GM13977 (cell line): ENCODE measurements at places on chromosomes 16 and 17.

GRCh38 chr17:60493847-60494321 is 32.2 kb downstream of the APPBP2 start:
- no peak for DNase-seq

DNA sequence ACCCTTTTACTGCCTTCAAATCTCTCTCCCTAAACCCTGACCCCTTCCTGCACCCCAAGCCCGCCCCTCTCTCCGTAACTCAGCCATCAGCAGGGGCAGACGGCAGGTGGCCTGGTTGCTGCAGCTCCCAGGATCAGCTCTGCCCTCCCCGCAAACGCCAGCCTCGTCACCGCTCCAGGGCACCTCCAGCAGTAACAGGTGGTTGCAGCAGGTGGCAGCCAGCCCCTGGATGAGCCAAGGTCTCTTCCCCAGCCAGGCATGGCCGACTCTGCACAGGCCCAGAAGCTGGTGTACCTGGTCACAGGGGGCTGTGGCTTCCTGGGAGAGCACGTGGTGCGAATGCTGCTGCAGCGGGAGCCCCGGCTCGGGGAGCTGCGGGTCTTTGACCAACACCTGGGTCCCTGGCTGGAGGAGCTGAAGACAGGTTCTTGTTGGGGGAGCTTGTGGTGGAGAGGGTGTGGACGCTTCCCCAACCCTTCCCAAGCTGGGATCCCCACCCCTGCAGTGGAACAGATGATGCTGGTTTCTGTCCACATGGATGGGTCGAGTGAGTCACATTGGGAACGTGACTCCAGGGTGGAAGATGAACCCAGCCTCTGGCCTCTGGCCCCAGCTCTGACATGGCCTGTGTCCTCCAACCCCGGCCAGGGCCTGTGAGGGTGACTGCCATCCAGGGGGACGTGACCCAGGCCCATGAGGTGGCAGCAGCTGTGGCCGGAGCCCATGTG is 558 bp downstream of the HSD3B7 start:
- no peak for DNase-seq

DNA sequence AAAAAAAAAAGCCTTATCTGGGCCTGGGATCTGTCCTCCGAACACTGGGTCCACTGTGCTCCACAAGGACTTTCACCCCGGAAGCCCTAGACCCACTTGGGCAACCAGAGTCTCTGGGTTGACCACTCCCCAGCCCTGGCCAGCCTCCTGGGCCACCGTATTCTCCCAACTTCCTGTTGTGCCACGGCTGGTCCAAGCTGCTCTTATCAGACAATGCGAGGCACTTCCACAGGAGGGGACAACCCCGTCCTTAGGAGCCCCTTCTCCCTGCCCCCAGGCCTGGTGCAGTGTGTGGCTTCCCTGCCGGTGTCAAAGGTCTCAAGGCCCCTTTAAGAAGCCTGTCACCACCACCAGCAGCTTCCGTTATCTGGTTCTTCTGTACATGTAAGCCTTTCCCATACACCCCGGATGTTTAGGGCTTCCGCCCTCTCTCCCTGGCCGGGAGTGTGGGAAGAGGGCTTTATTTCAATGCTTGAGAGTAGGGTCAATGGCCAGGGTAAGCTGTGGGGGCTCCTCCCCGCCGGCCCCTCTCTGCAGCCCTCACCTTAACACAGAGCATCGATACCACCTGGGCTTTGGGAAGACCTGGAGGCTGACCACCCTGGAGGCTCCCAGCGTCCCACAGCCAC is 313.0 kb downstream of the SEC14L1 start:
- peak; percentile 72 for DNase-seq

DNA sequence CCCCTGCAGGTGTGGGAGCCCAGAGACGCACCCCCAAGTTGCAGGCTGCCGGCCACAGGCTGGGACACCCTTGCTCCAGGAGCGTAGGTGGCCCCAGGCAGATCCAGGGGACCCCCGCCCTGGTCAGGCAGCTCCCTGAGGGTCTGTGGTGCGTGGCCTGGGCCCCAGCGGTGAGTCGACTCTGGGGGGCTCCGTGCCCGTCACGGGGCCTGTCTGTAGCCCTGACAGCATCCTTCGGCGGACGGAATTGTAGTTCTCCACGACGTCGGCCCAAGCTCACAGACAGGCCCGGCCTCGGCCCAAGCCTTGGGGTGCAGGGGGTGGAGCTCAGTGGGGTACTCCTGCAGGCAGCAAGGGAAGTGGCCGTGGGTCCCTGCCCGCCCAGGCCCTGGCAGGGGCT is 82.9 kb downstream of the LMF1 start:
- DNase-seq, result no peak

DNA sequence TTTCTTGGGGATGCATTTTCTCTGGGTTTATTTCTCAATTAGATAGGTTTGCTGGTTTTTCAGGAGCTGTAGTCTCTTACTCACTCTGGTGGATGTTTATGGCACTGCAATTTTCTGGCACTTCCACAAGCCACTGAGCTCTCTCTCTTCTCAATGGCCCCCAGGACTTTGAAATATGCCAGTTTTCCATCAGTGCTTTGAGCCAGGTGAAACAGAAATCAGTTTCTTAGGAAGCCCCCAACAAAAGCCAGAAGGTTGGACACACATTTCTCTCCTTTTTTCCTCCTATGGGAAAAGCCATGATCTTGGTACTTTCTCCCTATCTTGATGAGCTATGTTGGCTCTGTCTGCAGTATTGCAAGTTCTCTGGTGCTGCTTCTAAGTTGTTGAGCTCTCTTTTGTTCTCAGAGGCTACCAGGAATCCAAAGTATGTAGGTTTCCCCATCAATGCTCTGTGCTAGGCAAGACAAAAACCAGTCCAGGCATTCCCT is 90.7 kb upstream of the SMIM36 start:
- DNase-seq, result peak; percentile 37

DNA sequence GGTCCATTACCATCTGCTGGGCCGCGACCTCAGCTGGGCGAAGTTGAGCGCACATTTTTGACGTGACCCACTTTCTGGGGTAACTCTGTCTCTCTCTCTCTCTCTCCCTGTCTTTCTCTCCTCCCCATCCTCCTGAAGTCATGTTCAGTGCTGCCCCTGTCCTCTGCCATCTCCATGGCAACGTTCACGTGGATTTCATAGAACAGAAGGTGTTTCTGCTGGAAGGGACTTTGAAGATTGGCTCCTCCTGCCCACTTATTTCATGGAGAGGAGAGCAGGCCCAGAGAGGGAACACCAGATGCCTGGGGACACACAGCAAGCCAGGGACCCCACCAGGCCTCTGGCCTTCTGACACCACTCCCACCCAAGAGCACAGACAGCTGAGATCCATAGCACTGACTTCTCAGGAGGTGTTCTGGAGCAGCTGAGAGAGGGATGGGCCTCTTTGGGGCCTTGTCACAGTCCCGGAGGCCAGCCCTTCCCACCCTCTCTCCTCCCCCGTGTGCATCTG is 4.2 kb upstream of the CCNF start:
- no peak for DNase-seq

- no peak for DNase-seq
These were observed 502.9 kb downstream of the NPIPA7 start for GRCh38 chr16:16881814-16882213.

DNA sequence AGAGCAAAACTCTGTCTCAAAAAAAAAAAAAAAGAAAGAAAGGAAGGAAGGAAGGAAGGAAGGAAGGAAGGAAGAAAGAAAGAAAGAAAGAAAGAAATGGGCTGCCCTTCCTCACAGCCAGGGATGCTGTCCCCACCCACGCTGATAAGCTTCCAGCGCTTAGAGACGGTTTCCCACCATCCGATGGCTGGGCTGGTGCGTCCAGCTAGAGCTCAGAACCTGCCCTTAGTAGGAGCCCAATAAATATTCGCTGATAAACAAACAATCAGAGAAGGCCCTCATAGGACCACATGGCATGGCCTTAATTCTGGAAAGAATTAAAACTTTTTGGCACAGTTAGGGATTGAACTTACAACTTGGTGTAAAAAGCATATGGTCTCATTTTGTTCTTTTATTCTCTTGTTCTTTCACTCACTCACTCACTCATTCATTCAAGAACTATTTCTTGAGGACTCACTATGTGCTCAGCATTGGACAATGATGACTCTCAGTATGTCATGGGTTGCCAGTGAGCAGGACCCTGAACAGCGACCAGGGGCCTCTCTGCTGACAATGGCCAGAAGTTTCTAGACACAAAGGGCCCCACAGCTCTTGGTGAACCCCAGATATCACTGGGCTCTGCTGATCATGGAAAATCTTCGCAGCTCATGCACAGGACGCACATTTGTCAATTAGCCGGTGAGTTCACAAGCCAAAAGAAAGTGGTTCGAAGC is 32.5 kb upstream of the TNRC6C start:
- no peak for DNase-seq

GRCh38 chr17:81964081-81964849 is 3.3 kb upstream of the NOTUM start:
- no peak for DNase-seq

- DNase-seq, result peak; percentile 35
These were observed 2.1 kb downstream of the CFAP20 start for GRCh38 chr16:58127033-58127556.

- DNase-seq, result no peak
These were observed 134.4 kb downstream of the SNX11 start for GRCh38 chr17:48241770-48242497.

GRCh38 chr17:73343739-73344454 is 32.1 kb upstream of the CDC42EP4 start:
- no peak for DNase-seq

DNA sequence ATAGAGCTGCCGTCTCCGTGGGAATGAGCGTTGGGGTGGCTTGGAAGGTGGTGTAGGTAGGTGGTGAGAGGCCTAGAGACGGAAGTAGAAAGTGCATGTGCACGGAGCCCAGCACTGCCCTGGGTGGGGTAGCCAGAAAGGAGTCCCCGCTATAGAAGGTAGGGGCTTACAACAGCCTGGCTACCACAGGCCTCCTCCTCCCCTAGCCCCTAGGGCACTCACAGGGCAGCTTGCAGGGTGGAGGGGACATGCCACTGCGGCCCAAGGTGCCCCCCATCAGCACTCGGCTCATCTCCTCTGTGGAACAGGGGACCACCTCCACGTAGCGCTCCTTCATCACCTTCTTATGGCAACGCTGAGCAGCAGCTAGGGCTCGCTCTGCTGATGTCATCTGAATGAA is 5.0 kb downstream of the ESRP2 start:
- DNase-seq, result no peak

DNA sequence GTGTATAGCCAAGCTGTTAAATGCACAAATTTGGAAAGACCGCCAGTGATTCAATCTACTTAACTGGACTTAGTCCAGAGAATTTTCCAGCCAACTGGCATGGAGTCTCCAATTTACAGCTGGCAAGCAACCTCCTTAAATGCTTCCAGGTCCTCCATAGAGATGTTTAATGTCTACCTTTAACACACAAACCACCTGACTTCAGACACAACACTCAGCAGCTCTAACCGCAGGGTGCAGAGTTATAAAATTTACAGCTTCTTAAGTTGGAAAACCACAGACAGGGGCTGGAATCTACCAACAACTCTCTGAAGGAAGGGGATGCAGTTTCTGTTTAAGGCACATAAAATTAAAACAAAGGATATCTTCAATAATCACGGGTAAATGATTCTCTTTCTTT is 106.9 kb downstream of the SYCE1L start:
- DNase-seq, result no peak

GRCh38 chr17:82440469-82440981 is 10.0 kb downstream of the CYBC1 start:
- DNase-seq, result peak; percentile 54

DNA sequence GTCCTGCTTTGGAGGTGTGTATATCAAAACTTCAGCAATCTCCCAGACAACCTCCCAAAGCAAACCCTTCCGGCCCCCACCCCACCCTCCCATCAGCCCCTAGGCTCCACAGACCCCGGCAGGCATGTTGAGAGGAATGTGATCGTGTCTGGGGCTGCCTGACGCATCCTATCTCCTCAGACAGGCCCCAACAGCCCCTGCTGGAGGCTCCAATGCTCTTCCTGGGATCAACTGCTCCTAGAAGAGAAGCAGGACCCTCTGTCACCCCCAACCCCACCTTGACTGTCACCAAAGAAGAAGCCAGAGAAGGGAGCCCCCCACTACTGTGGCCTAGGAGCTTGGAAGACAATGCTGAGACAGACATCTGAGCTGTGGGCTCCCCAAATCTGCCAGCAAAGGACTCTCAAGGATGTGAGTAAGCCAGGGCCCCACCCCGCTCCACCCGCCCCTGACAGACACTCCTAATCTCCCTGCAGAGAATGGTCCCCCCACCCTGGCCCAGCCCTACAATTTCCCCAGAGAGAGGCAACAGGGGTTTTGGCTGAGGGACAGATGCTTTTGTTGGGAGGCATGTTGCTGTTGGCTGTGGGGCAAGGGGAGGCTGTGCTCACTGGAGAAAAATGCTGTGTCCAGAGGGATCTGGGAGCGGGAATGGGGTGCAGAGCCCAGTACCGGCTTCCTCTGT is 1.6 kb upstream of the KRT14 start:
- DNase-seq, result no peak

GRCh38 chr16:85234310-85235204 is 122.3 kb upstream of the CIBAR2 start:
- DNase-seq, result no peak

DNA sequence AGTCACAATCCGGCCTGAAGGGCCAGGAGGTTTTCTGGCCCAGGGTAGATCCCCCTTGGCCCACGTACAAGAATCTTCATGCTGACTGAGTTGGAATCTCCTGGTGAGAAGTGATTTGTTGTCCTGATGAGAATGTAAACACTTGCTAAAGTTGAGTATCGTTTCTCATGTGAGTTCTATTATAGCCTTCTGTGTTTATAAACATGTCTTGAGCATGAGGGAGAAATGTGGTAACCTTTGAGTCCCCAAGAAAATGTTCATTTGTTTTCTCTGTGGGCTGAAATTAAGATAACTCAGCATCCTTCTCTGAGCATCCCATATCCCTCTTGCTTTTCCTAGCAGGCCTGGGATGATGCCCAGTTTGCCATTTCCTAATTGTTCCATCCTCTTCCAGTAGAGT is 204.8 kb downstream of the FTO start:
- DNase-seq, result no peak

- DNase-seq, result no peak
These were observed 2.7 kb downstream of the NOXO1 start for GRCh38 chr16:1978476-1979120.

GRCh38 chr16:31899505-31899904 is 25.9 kb downstream of the ZNF267 start:
- no peak for DNase-seq
